Aorta (tissue), 5 donors: ENCODE measurements at places on chromosomes 7 and 10.

DNA sequence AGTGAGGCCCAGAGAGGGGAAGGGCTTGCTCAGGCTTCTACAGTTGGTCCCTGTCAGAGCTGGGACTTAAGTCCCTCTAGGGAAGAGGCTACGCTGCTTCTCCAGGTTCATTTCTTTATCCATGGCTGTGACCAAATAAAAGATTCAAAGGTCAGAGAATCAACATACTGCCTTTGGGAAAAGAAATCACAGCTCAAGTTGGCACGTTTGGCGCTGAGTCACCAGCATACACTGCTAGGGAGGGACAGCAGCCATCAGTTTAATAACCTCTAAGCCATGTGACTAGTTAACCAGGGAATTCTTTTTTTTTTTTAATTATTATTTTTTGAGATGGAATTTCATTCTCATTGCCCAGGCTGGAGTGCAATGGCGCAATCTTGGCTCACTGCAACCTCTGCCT is 28.4 kb upstream of the CRHR2 start:
- peak; percentile 75 for DNase-seq

- DNase-seq, result no peak
These were observed 432.7 kb downstream of the DPP6 start for GRCh38 chr7:154484943-154485342.

GRCh38 chr7:149238051-149238450 is 1.4 kb upstream of the ZNF212 start:
- no peak for DNase-seq

GRCh38 chr7:100763556-100764140 is 30.3 kb downstream of the ZAN start:
- no peak for DNase-seq

- no peak for DNase-seq
These were observed 613.1 kb downstream of the SUGCT start for GRCh38 chr7:40747856-40748255.

GRCh38 chr7:100835903-100836811 is 8.8 kb upstream of the EPHB4 start:
- no peak for DNase-seq

GRCh38 chr10:61617586-61617985 is 45.1 kb upstream of the CABCOCO1 start:
- DNase-seq, result no peak

DNA sequence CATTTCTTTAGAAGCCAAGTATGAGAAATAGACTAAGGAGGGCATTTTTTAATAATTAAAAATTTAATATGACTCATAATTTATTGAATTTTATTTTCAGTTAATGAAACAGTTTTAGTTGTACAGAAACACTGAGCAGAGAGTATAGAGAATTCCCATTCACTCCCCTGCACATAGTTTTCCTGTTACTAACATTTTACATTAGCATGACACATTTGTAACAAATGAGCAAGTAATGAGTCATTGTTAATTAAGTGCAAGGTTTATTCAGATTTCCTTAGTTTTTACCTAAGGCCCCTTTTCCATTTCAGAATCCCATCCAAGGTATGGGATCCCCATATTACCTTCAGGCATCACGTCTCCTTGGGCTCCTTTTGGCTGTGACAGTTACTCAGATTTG is 271.5 kb upstream of the FZD8 start:
- no peak for DNase-seq

GRCh38 chr10:61730671-61731070 is 67.9 kb downstream of the CABCOCO1 start:
- DNase-seq, result no peak

DNA sequence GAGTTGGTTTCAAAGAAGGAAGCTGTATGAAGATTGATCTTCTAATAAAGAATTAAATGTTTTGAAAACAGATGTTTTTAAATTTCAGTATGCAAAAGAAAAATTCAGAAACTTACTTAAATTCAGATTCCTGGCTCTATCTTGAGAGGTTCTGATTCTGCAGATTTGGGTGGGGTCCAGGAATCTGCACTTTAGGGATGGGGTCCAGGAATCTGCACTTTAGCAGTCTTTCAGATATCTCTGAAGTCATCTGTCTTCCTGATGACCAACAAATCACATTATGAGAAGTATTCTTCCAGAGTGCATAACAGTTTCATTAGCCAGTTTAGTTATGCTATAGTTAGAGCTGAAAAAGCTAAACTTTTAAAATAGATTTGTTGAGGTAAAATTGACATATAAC is 24.1 kb downstream of the ABRAXAS2 start:
- no peak for DNase-seq

- DNase-seq, result no peak
These were observed 189.2 kb downstream of the CSTF2T start for GRCh38 chr10:51510231-51510630.

GRCh38 chr10:75451831-75452230 is 20.4 kb downstream of the LRMDA start:
- DNase-seq, result no peak

GRCh38 chr10:44948642-44949041 is 11.0 kb upstream of the RASSF4 start:
- no peak for DNase-seq

GRCh38 chr7:99120501-99120900 is 23.4 kb downstream of the SMURF1 start:
- DNase-seq, result no peak

- peak; percentile 63 for DNase-seq
These were observed 187.1 kb downstream of the DNAJB6 start for GRCh38 chr7:157523766-157524421.

GRCh38 chr10:110759523-110759922 is 112.2 kb upstream of the PDCD4 start:
- DNase-seq, result no peak

- peak; percentile 93 for DNase-seq
These were observed 11.4 kb downstream of the SERPINE1 start for GRCh38 chr7:101138213-101138870.

DNA sequence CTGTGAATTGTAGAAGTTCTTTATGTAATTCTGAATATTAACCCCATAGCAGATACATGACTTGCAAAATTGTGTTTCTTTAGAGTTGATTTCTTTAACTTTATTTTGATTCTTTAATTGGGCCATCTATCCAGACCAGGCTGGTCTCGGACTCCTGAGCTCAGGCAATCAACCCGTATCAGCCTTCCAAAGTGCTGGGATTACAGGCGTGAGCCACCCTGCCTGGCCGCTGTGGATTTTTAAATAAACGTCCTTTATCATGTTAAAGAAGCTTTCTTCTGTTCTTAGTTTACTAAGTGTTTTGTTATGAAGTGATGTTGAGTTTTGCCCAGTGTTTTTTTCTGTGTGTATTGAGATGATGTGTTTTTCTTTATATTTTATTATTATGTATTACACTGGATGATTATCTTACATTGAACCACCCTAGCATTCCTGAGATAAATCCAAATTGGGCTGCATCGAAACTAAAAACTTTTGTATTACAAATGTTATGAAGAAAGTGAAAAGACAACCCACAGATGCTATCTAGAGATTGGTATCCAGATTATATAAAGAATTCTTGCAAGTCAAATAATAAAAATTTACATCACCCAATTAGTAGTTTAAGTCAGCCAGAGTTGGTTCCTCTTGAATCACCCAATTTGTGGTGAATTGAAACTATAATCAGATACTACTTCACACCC is 118.1 kb downstream of the TPST1 start:
- no peak for DNase-seq

DNA sequence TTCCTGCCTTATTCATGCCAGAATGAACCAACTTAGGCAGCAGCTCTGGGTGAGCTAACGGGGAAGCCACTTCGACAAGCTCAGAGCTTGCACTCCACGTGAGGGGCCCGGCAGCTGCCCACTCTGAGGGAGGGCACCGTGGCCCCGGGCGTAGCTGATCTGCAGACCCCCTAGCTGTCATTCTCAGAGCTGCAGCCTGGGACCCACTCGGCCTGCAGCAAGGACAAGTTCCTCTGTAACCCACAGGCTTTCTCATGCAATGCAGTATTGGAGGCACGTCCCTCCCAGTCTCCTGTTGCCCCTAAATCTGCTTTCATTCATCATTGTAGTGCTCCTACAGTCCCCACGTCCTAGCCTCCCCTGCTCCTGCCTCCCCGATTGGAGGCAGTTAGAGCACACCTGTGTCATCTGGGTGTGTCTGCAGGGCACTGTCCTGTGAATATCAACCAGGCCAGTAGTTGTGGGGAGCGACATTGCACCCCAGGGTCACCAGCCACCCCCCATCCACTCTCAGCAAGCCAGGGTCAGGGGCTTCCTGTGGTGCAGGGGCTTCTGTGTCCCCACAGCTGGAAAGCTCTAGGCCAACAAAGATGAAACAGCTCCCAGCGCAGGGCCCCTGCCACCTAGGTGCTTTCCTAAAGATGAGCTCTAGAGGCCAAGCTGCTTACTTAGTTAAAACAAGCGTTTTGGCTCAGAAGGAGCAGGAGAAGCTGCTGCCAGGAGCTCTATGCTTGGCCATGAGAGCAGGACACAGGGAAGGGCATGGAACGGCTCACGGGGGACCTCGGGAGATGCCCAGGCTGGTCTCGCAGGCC is 333.6 kb downstream of the ADARB2 start:
- no peak for DNase-seq

- no peak for DNase-seq
These were observed 33.5 kb upstream of the UMAD1 start for GRCh38 chr7:7607010-7607409.

DNA sequence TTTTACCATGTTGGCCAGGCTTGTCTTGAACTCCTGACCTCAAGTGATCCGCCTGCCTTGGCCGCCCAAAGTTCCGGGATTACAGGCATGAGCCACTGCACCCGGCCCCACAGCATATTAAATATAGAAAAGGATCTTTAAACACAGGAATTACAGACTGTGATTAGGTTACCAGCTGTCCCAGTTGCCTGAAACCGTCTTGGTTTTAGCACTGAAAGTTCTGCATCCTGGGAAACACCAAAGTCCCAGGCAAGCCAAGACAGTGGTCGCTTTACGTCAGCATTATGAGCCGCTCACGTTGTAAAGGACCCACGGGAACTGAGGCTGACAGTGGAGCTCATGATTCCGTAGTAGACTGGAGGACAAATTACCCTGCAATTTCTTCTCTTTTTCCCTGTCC is 69.0 kb upstream of the FAM180A start:
- DNase-seq, result no peak

- no peak for DNase-seq
These were observed 11.2 kb downstream of the RBM20 start for GRCh38 chr10:110655320-110655719.

GRCh38 chr7:16086743-16087142 is 334.6 kb downstream of the CRPPA start:
- no peak for DNase-seq

- no peak for DNase-seq
These were observed 19.1 kb downstream of the ATOH7 start for GRCh38 chr10:68212721-68213352.

DNA sequence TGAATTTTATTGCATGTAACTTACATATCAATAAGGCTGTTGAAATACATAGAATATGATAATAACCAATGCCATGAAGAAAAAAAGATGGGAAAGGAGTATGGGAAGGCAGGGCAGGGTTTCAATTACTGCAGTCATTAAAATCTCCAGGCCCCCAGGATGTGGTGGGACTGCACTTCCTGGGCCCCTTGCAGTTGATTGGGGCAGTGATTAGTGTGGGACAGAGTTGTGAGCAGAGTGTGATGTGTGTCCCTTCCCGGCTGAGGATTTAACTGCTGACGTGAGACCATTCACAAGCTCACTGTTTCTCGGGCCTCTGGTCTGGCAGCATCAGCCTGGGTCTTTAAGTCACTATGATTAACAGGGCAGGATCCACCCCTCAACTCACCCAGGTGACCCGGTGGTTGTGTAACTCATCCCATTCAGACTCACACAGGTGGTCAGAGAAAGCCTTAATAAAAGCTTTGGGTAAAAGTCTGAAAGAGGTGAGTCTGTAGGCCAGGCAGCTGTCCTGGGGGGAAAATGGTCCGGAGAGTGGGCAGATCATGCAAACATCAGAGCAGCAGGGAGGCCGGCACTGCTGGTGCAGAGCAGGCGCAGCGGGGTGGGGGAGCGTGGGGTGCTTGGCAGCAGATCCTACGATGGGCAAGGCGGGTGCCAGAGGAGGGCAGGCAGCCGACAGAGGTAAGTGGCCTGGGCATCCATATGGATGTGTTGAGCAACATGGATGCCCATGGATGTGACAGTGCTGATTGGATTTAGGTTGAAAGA is 36.3 kb upstream of the WDFY4 start:
- DNase-seq, result no peak

- DNase-seq, result no peak
These were observed 31.5 kb downstream of the C7orf25 start for GRCh38 chr7:42880392-42880791.

- no peak for DNase-seq
These were observed 30.9 kb downstream of the LAMB1 start for GRCh38 chr7:107972075-107972482.

- DNase-seq, result peak; percentile 84
These were observed at the start of gene ADAP1 for GRCh38 chr7:954330-955238. TSS of gene ADAP1 (minus strand) at chr7:954680. CDS start at chr7:954477, 203 bp downstream.

DNA sequence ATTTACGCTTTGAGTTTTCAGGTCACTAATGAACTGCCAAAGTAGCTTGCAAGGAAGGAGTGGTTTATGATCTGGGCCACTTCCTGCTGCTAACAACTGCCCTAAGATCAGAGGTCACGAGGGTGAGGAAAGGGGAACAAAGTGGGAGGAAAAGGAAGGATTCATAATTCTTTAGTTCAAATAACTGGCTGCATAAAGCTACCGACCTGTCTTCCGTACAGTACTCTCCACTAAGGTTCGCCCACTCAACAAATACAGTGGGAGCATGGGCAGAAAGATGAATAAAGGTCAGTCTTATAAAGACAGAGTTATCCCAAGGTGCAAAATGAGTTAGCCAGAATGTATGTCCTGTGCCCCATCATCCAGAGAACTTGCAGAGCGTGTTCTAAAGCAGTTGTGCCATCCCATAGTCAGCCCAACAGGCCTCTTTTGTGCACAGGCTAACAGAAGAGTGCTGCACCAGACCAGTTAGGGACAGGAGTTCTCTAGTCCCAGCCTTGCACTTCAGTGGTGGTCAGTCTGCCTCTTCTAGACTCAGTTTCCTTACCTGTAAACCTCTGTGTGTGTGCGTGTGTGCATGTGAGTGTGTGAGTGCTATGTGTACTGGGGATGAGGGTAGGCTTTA is 65.9 kb downstream of the CREB3L2 start:
- no peak for DNase-seq

- no peak for DNase-seq
These were observed 182.8 kb downstream of the ARHGAP12 start for GRCh38 chr10:31745612-31746376.

- no peak for DNase-seq
These were observed 39.9 kb downstream of the DKK1 start for GRCh38 chr10:52353960-52354394.

DNA sequence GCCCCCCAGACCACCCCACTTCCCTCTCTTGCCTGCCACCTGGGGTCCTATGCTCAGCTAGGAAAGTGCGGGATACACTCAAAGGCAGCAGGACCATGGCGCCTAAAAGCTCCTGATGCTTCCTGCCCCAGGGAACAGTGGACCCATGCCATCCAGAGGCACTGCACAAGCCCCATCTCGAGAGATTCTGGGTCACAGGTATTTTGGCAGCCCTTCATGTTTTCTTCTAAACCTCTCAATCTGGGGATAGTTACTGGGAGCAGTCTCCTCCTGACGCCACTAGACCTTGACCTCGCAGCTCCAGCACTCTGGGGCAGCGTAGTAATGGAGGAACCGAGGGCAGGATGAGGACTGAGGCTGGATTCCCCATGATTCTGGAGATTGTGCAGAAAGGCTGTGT is 107.1 kb downstream of the GRK5 start:
- no peak for DNase-seq

GRCh38 chr10:124062390-124062789 is 31.0 kb downstream of the CHST15 start:
- DNase-seq, result no peak

- DNase-seq, result no peak
These were observed 57.9 kb upstream of the INSYN2A start for GRCh38 chr10:127254276-127254675.
